Stimulated activated CD8-positive, alpha-beta memory T cell treated with anti-CD3 and anti-CD28 coated beads, Interleukin-4, amount 100 ng/mL, for 48 hours (primary cell): ENCODE measurements at places on chromosomes 6 and 20.

DNA sequence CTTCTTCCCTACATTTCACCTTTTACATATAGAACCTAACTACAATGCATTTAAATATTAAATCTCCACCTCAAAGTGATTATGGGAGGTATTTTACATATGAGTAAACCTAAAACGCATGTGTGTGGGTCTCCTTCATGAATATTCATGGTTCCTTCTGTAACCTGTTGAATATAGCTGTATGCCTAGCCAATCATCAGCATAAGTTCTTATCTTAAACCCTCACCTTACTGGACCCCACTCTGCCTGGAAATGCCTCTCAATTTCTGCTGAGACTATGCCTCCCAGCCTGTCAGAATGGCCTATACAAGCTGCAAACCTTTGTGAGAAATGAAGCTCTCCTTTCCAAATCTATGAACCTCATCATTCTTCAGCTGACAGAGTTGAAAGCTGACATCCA, 21.3 kb downstream of the CEP85L start:
- no peak for DNase-seq

GRCh38 chr6:89921691-89922090, 27.4 kb downstream of the GJA10 start:
- no peak for DNase-seq

- DNase-seq = no peak
Measured at GRCh38 chr6:14945461-14946185, 300.2 kb upstream of the JARID2 start.

DNA sequence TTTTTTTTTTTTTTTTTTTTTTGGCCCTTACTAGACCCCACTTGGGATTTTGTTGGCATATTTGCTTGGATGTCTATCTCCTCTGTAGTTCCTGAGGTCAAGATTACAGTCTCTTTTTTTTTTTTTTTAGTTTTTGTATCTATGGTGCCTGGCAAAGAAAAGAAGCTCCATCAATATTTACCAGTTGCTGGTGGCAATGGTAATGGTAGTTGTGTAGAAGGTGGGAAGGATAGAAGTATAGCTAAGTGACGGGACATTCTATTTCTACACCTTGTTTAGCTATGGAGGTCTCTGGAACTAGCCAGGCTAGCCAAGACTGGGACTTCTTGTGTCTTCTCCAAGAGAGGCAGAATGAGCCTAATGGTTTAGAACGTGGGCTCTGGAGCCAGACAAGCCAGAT, 42.2 kb upstream of the TNFAIP3 start:
- no peak for DNase-seq
